Foreskin keratinocyte (primary cell): ENCODE measurements at places on chromosomes 11 and 22. TPM values are rescaled to one million over a fixed set of nuclear protein-coding genes. Genes with fewer than 3 reads are reported as not detected.

DNA sequence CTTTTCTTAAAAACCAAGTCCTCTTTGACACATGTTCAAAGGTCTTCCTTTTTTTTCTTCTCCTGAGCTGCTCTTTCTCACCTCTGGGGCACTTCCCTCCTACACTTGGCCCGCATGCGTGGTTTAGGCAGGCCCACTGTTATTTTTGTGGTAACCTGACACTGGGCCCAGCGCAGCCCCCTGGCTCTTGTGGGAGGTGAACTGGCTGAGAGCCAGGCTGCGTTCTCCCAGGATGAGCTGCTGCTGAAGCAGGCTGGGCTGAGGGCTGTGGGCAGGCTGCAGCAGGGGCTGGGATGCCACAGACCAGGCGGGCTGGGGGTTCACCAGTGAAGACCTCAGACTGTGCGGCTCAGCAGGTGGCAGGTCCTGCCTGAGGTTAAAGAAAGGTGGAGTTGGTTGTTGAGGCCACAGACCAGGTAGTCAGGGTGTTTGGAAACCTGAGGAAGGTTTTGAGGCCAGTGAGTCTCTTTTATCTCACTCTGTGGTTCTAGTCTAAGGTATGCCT, 72.4 kb downstream of the TEAD1 start:
- DNase-seq: peak; percentile 59

DNA sequence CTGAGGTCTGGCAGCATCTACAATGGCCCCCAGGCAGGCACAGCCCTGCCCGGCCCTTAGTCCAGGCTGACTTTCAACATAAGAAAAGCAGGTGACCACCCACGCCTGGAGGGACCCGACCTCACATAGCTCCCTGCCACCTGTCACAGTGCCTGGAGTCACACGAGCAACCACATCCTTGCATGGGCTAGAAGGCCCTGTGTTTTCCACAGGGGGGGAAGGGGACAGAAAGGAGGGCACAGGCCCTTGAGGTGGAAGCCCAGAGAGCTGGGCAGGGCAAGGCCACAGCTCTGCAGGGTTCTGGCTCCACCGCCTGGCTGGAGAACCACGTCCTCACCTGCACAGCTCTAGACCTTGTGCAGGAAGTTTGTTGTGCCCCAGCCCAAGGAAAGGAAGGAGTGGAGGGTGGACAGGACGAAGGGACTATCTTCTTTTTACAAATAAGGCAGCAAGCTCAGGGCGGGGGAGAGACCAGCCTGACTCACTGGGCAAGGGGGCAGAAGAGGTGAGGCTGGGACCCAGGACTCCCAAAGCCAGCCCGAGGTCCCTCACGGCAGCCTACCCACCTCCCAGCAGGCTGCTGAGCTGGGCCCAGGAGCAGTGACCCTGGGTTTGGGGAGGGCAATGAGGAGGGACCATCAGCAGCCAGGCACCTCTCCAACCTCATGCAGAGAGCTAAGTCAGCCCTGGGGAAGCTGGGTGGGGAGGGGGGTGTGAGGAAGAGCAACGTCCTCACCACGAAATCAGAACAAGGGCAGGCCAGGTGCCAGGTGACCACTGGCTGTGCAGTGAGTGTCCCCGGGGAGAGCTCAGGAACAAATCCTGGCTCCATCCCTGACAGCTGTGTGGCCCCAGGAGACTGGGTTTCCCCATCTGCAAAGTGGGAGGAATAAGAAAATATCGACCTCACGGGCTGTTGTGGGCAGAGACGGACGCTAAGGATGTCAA, 4.3 kb downstream of the C1QTNF6 start:
- DNase-seq: no peak

DNA sequence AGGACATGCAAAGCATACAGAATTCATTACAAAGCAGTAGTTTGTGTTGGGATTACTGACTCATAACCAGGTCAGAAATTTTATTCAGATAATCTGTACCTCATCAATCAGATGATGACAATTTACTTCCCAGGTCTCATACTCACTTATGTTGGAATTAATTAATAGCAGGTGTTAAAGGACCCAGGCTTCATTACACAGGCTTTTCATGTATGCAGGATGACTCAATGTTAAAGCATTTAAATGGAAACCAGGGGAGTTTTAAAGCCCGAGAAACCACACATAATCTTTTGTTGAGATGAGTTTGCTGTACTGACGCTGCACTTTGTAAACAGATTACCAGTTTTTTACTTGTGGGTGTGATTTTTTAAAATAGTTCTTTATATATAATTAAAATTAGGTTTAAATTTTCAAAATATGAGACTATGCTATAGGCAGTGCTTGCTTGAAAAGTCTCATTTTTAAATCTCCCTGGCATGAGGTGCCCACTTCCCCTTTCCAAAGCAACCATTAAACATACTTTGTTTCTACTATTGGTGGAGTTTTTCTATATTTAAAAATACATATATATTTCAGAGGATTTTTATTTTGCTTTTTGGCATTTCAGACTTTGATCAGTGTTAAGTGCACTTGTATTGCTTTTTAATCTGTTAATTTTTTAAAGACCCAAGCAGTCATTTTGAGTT, 41.0 kb downstream of the CEP57 start:
- DNase-seq: peak; percentile 74

DNA sequence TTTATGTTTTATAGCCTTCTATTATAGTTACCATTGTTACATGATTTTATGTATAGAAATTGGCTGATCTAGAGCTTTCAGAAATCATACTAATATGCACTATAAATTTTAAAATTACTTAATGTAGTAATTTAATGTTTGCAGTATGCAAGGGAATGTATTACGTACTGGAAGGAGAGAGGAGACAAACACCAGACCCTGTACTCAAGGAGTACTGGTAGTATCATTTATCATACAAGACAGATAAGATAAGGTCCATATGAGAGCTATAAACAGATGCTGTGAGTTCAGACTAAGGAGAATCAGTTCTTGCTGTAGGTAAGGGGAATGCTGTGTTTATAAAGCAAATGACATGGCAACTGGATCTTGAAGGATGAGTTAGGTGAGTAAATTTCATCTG, 765 bp downstream of the BCO2 start:
- no peak for DNase-seq

DNA sequence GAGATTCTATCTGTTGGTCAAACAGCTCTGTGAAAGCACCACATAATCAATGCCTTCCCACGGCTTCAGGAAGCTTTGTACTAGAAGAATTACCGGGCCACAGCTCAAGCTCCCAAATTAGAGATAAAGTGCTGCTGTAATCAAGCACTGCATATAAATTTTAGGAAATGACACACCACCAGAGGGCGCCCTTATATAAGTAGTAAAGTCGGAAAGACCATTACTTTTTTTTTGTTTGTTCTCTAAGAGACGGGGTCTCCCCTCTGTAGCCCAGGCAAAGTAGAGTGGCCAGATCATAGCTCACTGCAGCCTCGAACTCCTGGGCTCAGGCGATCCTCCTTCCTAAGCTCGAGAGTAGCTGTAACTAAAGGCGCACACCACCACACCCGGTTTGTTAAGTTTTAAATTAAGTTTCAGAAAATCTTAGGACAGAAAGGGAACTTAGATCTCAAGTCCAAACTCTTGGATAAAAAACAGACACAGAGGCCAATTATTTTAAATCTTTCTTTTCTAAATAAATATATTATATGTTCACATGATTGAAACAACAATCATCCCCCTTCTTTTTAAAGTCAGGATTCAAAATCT, 32.6 kb downstream of the PRCP start:
- DNase-seq: peak; percentile 34

DNA sequence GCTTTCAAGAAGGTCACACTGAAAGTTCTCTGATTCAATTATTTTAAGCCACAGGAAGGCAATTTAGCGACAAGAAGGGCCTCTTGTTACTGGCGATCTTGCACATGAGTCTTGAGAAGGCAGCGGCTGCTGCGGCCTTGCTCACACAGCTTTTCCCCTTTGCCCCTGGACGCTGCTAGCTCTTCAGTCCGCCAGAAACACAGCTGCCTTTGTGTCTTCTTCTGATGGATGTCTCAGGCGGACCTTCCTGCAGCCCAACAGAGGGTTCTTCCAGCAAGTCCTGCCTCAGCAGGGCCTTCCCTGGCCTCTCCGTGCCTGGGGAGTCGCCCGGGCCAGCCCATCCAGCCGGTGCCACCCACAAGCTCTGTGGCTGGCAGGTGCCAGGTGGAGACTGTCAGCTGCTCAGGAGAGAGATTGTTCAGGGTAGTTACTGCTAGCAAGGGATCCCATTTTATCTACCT, 59.4 kb downstream of the PKNOX2 start:
- DNase-seq: no peak

DNA sequence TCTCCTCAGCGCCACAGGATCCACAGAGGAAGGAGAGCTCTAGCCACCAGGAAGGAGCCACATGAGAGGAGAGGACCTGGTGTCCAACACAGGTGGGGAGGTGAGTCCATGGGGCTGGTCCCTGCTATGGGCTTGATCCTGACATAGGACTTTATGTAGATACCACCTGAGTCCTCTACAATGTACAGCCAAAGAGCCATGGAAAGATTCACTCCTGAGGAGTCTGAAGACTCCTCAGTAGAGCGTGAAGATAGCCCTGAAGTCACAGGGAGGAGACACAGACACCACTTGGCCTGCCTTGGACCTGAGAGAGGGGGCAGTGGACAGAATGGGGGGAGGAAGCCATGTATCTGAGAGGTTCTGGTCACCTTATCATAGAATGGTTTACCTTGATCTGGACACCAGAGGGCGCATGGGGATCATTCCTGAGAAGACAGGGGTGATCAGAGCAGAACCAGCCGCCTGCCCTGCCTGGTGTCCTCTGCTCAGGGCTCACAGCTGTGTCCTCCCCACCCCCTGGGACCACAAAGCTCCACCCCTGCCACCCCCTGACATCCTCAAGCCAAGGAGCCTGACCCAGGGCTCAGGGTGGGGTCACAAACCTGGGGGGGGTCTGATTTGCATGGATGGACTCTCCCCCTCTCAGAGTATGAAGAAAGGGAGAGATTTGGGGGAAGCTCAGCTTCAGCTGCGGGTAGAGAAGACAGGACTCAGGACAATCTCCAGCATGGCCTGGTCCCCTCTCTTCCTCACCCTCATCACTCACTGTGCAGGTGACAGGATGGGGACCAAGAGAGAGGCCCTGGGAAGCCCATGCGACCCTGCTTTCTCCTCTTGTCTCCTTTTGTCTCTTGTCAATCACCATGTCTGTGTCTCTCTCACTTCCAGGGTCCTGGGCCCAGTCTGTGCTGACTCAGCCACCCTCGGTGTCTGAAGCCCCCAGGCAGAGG, 77.0 kb downstream of the ZNF280B start:
- DNase-seq: peak; percentile 26

DNA sequence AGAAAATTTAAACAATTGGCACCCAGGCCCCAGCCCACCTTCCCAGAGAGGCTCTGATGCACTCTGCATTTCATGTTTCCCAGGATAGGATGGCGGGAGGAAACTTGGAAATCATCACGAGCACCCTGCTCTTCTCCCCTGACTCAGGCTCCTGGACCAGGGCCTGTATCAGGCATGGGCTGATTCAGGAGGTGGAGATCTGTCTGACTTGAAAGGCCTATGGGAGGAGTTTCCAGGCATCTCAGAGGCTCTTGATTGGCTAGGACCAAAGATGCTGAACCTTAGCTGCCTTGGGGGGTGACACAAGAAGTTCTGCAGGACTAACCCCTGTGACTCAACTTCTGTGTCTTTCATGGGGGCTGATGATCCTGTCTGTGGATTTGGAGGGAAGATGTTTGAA, 106.2 kb downstream of the PKNOX2 start:
- no peak for DNase-seq

GRCh38 chr11:106087815-106088435, 10.5 kb downstream of the AASDHPPT start:
- no peak for DNase-seq

DNA sequence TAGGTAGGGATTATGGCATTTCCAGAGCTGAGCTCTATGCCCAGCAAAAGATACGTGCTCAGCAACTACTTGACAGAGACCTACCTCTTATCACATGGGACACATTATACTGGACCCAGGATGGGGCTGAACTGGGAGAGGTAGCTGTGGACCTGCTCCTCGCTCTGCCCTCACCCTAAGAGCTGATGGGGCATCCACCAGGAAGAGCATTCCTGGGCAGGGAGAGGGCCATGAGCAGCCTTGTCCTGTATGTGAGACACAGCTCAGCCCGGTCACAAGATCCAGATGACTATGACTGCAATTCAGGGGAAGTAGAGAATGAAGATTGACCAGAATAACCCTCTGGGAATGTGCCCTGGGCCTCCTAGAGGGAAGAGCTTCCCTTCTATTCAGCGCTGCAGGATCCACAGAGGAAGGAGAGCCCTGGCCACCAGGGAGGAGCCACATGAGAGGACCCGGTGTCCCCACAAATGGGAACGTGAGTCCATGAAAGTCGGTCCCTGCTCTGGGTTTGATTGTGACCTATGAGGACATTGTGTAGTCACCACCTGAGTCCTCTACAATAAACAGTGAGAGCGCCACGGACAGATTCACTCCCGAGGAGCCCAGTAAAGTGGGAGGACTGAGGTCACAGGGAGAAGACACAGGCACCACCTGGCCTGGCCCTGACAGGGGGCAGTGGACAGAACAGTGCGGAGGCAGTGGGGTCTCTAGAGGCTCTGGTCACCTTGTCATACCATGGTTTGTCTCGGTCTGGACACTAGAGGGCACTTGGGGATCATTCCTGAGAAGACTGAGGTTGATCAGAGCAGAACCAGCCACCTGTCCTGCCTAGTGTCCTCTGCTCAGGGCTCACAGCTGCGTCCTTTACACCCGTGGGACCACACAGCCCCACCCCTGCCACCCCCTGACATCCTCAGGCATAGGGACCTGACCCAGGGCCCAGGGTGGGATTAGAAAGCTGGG, 99.5 kb downstream of the ZNF280B start:
- no peak for DNase-seq

- no peak for DNase-seq
Observed at GRCh38 chr11:35126000-35126878, 12.7 kb upstream of the CD44 start.

MS4A12 gene
- not detected in 2 replicates for total RNA-seq

P2RX6 gene
- 0.21 and 0.24 TPM in 2 replicates for total RNA-seq
